Stimulated activated CD8-positive, alpha-beta memory T cell treated with anti-CD3 and anti-CD28 coated beads, Interleukin-15, amount 100 ng/mL, for 24 hours (primary cell): ENCODE measurements at places on chromosomes 5 and 9.

GRCh38 chr5:84725946-84726570 lies 341.4 kb upstream of the EDIL3 start:
- DNase-seq: no peak

DNA sequence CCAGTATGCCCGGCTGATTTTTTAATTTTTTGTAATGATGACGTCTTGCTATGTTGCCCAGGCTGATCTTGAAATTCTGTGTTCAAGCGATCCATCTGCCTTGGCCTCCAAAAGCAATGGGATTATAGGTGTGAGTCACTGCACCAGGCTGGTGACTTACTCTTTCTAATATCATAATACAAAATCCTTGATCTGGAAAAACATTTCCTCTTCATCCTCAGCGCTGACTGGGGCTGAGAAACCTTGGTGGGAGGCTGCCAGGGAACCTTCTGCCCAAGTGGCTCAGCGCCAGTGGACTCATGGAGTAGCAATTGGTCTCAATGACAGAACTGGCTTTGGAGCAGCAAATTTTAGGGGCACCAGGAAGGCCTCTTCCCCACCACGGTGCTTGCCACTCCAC lies 17.5 kb upstream of the SEMA4D start:
- DNase-seq: no peak

DNA sequence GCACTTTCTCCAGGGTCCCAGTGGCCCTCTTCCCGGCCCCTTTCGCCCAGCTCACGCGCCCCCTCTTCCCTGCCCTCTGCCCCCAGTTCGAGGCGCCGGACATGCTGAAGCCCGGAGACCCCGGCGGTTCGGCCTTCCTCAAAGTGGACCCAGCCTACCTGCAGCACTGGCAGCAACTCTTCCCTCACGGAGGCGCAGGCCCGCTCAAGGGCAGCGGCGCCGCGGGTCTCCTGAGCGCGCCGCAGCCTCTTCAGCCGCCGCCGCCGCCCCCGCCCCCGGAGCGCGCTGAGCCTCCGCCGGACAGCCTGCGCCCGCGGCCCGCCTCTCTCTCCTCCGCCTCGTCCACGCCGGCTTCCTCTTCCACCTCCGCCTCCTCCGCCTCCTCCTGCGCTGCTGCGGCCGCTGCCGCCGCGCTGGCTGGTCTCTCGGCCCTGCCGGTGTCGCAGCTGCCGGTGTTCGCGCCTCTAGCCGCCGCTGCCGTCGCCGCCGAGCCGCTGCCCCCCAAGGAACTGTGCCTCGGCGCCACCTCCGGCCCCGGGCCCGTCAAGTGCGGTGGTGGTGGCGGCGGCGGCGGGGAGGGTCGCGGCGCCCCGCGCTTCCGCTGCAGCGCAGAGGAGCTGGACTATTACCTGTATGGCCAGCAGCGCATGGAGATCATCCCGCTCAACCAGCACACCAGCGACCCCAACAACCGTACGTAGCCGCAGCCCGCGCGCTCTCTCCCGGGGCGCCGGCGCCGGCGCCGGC lies 1.0 kb downstream of the PRDM6 start:
- DNase-seq: no peak

DNA sequence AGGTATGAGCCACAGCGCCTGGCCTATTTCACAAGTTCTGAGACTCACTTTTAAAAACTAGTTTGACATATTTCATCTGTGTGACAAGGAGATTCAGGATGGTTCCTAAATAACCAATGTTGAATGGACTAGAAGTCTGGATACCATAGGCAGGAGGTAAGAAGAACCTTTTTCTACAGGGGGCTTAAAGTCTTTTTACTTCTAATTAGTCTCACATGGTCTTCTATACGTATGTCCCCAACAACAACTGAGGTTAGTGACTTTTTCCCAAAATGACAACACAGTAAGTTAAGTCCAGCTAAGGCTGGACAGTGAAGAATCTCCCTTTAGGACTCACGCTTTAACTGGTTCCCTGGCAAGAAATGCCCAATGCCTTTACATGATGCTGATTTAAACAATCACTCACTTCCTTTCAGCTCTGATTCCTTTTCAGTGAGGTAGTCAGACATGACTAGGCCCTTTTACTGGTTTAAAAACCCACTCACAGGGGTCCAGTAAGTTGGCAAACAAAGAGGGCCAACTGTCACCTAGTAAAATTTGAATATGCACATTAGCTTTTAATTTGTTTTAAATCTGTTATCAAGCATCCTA lies 12.1 kb upstream of the HAUS6 start:
- DNase-seq: no peak

GRCh38 chr5:179120421-179120861 lies 60.3 kb downstream of the ZNF354C start:
- DNase-seq: no peak

- DNase-seq: no peak
Measured at GRCh38 chr9:113057193-113057592, 669 bp upstream of the ZFP37 start.

GRCh38 chr5:58239731-58240130 lies 220.2 kb downstream of the PLK2 start:
- no peak for DNase-seq

- DNase-seq: no peak
Measured at GRCh38 chr9:12684974-12685373, 8.2 kb upstream of the TYRP1 start.

- DNase-seq: no peak
Measured at GRCh38 chr9:124504530-124505005, 2.6 kb downstream of the NR5A1 start.
